ENCODE measurements at places on chromosomes 11 and 22. TPM values are rescaled to one million over a fixed set of nuclear protein-coding genes. Genes with fewer than 3 reads are reported as not detected.

GRCh38 chr11:36041988-36042611 lies 98.2 kb downstream of the LDLRAD3 start:
- no peak for DNase-seq

DNA sequence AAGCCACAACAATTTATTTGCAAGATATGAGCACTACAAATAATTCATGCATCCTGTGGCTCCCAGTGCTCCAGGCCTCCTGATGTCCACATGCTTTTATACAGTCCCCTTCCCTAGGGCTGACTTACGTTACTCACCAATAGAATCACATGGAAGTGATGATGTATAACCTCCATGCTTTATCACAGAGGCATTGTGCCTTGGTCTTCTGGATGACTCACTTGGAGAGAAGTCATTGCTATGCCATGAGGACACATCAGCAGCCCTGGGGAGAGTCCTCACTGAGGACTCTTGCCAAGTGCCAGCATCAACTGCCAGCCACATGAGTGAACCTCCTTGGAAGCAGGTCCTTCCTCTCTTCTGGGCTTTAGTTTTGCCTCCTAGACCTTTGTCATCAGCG lies 22.0 kb upstream of the IGSF9B start:
- no peak for DNase-seq

DNA sequence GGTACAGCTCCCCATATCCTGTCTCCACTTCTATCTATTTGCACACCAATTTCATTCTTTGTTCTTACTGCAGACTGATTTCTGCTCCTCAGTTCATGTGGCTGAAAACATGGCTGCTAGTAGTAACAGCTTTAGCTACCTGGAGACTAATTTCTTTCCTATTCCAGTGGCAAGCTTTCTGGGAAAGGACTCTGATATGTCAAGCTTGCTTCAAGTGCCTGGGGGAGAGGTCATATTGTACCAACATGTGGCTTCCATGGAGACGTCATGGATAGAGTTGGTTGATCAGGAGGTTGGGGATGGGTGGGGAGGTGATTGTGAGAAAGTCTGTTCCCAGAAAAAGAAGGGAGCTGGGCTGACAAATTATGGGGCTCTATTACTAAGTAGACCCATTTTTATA lies 44.9 kb downstream of the ADM start:
- DNase-seq, result no peak

- DNase-seq, result no peak
Measured at GRCh38 chr22:41781507-41781906, 19.0 kb upstream of the CCDC134 start.

GRCh38 chr11:76845069-76845468 lies 15.6 kb upstream of the ACER3 start:
- DNase-seq, result no peak

DNA sequence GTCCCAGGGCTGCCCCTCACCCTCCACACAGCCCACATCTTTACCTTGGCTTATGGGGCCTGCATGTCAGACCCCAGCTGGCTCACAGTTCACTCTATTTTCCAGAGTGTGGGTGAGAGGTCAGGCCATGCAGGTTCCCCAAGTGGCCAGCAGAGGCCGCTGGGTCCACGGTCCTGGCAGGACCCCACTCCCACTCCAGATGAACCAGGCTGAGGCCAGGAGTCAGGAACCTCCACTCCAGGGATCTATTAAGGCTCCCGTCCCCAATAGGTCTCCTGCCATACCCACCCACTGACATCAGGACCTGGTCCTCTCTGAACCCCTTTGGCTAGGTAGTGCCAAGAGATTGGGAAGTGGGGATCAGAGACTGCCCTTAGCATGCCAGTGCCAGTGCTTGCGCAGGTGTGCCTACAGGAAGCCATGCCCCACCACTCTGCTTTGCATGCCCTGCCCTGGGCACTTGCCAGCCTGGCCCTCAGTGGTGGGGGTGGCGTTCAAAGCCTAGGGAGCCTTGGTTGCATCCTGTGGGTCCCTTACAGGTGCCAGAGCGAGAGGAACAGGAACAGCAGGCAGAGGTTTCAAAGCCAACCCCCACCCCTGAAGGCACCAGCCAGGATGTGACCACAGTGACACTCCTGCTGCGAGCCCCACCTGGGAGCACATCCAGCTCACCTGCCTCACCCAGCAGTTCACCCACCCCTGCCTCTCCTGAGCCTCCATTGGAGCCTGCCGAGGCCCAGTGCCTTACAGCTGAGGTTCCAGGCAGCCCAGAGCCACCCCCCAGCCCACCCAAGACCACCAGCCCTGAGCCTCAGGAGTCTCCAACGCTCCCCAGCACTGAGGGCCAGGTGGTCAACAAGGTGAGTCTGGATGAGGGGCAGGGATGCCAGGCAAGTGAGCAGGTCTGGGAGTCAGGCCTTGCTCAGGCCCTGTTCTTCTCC lies 8.3 kb downstream of the SMTN start:
- DNase-seq, result no peak

DNA sequence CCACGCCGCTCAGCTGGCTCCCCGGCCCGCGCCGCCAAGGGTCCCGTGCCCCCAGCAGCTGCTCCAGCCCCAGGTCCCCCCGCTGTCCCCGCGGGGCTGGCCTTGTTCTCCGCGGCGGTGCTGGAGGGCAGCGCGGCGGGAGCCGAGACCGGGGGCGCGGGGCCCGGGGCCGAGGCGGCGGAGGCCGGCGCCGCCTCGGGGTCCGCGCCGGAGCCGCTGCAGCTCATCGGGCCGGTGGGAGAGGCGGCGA lies 128 bp downstream of the TAF10 start:
- DNase-seq, result no peak

DNA sequence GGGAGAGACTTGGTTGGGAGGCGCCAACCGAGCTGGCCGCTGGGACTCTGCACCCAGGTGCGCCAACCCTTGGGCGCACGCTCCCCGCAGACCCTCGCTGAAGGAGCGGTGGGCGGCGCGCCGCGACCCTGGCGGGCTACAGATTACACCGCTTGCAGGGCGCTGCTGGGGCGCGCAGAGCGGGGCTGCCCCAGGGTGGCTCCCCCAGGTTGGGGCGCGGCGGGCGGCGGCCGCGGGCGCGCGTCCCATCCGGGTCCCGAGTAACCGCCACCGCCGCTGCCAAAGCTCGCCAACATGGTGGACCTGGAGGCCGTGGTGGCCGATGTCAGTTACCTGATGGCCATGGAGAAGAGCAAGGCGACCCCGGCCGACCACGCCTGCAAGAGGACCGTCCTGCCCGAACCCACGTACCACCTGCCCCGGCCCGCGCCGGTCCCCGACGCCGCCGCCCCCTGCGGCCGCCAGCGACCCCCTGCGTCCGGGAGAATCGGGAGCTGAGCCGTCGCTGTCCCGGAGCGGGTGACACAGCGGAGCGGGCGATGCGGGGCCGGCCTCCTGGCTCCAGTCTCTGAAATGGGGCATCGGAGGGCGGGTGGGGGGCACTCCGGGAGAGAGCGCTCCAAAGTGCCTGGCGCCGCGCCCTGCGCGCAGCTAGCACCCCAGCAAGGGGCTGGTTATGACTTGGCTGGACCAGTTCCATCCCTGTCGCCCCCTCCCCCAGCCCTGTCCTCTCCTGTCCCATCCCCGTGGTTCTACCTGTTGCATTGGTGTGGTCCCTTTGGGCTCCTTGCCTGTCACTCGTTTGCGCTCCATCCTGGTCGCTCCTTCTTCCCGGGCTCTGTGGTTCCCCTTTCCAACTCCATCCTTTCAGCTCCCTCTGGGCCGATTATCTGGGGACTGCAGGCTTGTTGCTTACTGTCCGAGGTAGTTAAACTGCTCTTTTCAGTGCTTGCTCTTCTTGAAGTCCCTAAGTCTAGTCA lies 143.3 kb upstream of the GRK3 start:
- DNase-seq, result no peak

DNA sequence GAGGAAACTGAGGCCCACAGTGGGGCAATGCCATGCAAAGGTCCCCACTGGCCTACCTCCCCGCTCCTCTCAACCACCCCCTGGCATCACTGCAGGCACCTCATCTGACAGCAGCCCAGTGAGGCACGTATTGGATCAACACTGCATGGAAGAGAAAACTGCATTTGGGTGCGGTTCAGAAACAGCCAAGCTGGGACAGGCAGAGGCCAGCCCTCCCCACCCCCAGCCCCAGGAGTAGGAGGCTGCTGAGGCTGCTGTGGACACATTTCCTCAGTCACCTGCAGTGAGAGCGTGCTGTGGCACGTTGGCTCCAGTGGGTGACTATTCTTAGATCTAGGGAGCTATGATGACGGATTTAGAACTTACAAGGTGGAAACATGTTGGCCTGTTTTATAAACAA lies 63.7 kb downstream of the KCNC1 start:
- no peak for DNase-seq

DNA sequence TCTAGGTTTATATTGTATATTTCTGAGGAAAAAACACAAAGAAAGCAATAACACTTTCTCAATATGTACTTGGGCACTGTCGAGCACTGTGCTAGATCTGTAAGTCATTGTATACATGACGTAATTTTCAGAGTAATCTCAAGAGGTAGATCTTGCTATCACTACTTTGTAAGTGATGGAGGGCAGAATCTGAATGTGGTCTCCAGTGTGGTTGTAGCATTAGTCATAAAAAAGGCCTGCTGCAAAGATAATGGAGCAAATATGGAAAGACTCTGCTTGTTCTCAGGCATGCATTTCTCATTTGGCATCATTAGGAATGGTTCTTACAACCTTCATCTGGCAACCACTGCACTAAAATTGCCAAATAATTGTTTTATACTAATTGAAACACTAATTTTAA lies 419.8 kb upstream of the CCDC179 start:
- no peak for DNase-seq

GRCh38 chr11:65435411-65435931 lies 12.9 kb downstream of the NEAT1 start:
- no peak for DNase-seq

DNA sequence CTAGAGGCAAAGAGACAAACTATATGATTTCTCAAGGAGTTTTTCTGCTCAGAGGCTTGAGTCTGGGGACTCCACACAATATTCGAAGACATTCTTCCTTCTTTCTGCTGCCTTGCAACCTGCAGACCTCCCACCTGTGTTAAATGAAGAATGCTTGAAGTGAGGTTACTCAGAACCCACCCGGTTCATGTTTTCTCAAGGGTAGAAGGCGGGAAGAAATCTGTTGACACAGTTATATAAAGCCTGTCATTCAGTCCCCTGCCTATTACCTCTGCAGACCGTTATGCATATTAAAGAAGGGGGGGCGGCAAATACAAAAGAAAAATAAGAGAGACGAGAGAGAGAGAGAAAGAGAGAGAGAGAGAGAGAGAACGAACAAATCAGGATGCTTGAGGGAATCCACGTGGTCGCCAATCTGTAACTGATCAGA lies 2.2 kb upstream of the KMT2A start:
- no peak for DNase-seq

GRCh38 chr11:45102810-45103621 lies 43.4 kb upstream of the PRDM11 start:
- DNase-seq, result no peak

DNA sequence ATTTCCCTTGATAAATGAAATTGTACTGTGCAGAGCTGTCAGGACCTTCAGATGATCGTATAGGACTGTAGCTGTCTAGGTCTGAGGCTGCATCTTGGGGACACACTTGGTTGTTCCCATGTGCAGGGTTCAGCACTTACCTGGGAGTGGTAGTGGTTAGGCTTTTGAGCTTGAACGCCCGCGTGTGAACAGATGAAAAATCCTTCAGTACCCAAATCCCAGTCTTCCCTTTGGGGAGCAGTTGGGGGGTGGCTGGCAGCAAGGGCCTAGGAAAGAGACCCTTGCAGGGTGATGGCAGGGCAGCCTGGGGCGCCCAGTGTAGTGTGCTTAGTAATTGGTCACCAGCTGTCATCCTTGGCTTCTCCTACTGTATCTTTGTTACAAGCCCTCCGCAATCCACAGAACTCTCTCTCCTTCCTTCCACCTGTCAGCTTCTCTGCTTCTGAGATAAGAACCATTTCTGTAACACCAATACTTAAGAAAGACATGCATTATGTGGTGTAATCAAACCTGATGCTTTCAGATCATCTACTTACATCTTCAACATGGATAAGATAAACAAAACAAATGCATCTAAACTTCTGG lies 64.6 kb downstream of the MORC2 start:
- DNase-seq, result no peak

DNA sequence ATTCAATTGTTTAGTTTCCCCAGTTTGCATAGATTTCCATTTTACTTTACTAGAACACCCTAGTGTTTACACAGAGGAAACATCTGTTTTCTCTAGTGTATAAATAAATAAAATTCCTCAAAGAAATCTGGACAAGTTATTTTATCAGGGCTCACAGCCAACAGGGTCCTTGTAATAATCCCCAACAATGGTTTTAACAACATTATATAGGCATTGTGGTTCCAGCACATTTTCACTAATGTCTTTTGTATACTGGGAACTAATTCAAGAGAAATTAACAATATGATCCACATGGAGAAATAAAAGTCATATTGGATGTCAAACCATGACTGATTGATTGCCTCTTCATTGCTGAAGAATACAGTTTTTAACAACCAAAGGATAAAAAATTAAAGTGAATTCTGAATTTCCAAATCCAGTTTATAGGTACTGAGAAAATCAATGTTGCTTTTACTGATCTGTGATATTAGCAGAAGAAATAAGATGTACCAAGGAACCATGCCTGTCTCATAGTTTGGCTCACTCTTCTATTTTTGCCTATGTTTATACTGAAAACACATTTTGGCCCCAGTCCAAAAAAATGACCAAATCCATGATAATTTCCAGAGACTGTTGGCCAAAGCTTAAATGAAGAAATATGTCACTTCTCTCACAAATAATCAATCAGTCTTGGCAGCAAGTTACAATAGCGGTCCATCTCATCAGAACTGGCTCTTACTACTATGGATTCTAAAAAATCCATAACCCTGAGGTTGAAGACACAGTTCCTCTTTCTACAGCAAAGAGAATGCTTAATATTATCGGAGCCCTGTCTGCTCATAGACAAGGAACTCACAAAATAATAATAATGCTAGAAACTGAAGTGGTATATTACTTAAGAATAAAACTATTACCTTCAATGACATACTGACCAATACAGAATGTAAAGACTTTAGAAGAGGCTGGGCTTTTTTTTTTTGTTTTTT lies 1.4 kb upstream of the MS4A13 start:
- no peak for DNase-seq

- DNase-seq, result no peak
Measured at GRCh38 chr11:92226331-92227229, 2.0 kb downstream of the FAT3 start.

DNA sequence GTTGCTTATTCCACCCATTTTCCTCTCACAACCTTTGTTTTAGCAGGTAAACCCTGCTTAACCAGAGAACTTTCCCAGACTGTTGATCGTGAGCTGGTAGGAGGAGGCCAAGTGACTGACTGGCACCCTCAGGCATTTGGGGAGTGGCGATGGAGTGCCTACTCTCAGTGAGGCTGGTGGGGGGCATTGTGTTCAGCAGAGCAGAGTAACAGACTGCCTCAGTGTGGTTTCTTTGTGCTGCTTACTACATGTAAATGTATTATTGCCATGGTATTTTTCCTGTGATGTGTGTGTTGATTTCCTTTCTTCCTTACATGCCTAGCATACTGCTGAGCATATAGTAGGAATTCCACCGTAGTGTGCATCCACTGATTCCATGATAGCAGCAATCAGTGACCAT lies 2.6 kb downstream of the MARK2 start:
- no peak for DNase-seq

Gene POU2AF2
- not detected for total RNA-seq

Gene DRD2
- total RNA-seq, result not detected

Gene OR8B12
- not detected for total RNA-seq

Gene RFPL1
- not detected for total RNA-seq

Gene SYTL2
- 8.8 TPM for total RNA-seq

Gene CDON
- 4.3 TPM for total RNA-seq

Gene DRD4
- 0.76 TPM for total RNA-seq

Gene GDPD4
- not detected for total RNA-seq
